ENCODE measurements at places on chromosomes 5 and 9. TPM values are rescaled to one million over a fixed set of nuclear protein-coding genes. Genes with fewer than 3 reads are reported as not detected.

The ZMAT2 gene
- total RNA-seq, result 37.7 TPM

The GGTA1 gene
- total RNA-seq, result 0.07 TPM

The SPINK13 gene
- not detected for total RNA-seq

The CCL28 gene
- 0.52 TPM for total RNA-seq

The TAF11L10 gene
- total RNA-seq, result not detected

The GDA gene
- 23.6 TPM for total RNA-seq

The DAP gene
- 74.8 TPM for total RNA-seq

DNA sequence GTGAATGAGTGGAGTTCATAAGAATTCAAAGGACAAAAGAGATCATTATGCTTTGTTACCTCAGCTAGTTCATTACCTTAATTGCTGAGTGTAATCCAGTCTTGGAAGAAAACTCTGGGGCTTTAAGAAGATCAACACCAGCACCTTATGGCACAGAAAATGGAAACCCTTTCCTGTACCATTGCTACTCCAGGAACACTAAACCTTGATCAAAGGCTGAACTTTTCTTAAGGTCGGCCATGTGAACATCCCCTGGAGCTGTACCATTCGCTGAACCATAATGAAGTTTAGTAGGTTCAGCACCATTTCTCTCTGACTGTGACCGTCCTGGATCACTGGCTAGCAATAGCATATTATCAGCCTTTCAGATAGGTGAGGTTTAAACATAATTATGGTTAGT lies 97.4 kb downstream of the PBX3 start:
- DNase-seq, result no peak
- H3K27me3 ChIP-seq, result no peaks in the 10 kb centered on the region
- no peak overlapping the region for H3K4me3 ChIP-seq
- no peak overlapping the region for H3K27ac ChIP-seq
- H3K4me1 ChIP-seq, result no peaks in the 10 kb centered on the region

DNA sequence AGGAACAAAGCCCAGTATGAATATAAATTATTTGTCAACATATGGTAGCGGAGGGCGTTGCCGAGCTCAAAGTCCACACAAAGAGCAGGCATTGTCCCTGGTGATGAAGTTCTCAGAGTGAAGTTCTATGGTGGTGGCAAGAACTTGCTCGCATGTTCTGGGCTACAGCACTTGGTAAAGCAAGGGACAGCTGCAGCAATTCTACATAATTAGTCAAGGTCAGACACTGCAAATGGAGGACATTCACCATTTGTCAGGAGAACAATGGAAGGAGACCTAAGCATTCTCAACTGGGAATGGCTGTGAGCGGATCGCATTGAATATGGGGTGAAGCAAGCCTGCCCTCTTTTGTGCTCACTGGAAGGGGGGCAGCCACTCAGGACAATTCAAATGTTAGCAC lies 503.8 kb upstream of the ADAMTS16 start:
- H3K27ac ChIP-seq, result no peak overlapping the region
- H3K4me3 ChIP-seq, result no peak overlapping the region
- H3K27me3 ChIP-seq, result no peaks in the 10 kb centered on the region
- no peak for DNase-seq

DNA sequence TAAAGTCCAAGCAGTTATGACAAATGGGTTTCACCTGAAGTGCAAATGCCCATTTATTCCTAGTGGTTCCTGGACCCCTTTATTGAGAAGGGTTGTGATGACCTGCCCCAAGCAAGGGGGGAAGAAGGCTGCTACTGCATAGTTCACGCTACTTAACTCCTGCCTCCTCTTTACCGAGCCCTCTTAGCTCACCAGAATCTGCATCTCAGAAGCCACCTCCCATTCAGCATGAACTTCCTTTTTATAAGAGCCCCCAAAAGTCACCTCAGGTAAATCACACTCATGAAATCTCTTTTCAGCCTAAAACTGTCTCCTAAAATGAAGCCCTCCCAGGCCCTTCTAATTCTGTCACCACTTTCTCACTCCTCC lies 26.6 kb upstream of the C9orf72 start:
- H3K4me3 ChIP-seq, result no peak overlapping the region
- H3K27me3 ChIP-seq, result no peaks in the 10 kb centered on the region
- peak overlapping the region; percentile 76 for H3K27ac ChIP-seq
- no peaks in the 10 kb centered on the region for H3K4me1 ChIP-seq
- H3K36me3 ChIP-seq, result no peaks in the 10 kb centered on the region

DNA sequence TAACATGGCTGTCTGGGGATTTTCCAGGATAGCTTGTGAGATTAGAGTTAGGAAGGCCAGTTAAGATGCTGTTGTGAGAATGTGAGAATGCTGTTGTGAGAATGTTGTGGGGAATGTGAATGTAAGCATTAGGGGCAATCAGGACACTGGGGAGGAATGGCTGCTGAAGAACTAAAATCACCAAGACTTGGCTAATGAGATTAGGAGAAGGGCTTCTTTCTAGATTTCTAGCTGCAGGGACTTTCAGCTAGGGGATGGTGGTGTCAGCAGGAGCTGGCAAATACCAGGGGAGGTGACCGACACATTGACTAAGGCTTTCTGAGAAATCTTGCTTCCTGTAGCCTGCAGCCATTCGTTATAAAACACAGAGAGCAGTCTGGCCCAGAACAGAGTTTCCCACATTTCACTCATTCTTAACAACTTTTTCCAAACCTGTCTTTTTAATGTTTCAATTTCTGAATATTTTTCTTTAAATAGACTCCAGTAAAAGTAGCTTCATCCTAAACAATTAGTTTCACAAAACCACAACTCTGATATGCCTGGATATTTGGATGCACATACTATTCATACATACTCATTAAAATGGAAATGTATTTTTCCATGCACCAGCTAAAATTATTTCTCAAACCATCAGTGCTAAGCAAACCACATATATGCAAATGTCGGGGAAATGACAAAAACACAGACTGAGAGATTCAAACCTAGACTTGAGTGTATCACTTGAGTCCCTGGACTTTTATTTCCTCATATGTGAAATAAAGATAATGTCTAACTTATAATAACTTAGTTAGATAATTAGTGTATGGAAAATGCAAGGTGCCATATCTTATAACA lies 89.3 kb upstream of the TNC start:
- no peak overlapping the region for H3K4me3 ChIP-seq
- H3K36me3 ChIP-seq, result no peaks in the 10 kb centered on the region
- H3K27ac ChIP-seq, result no peak overlapping the region

- H3K27ac ChIP-seq, result no peak overlapping the region
- H3K36me3 ChIP-seq, result no peaks in the 10 kb centered on the region
- no peaks in the 10 kb centered on the region for H3K4me1 ChIP-seq
- DNase-seq, result no peak
- no peaks in the 10 kb centered on the region for H3K27me3 ChIP-seq
- H3K4me3 ChIP-seq, result no peak overlapping the region
Observed at GRCh38 chr5:167857321-167857720, 434.1 kb upstream of the WWC1 start.

- no peaks in the 10 kb centered on the region for H3K4me1 ChIP-seq
- H3K27me3 ChIP-seq, result no peaks in the 10 kb centered on the region
Observed at GRCh38 chr9:115267790-115268189, 149.8 kb upstream of the TNC start.

- H3K4me3 ChIP-seq, result no peak overlapping the region
- DNase-seq, result no peak
- no peak overlapping the region for H3K27ac ChIP-seq
- no peaks in the 10 kb centered on the region for H3K4me1 ChIP-seq
- no peaks in the 10 kb centered on the region for H3K36me3 ChIP-seq
- H3K27me3 ChIP-seq, result no peaks in the 10 kb centered on the region
Observed at GRCh38 chr5:176844706-176845391, 34.5 kb downstream of the UNC5A start.

DNA sequence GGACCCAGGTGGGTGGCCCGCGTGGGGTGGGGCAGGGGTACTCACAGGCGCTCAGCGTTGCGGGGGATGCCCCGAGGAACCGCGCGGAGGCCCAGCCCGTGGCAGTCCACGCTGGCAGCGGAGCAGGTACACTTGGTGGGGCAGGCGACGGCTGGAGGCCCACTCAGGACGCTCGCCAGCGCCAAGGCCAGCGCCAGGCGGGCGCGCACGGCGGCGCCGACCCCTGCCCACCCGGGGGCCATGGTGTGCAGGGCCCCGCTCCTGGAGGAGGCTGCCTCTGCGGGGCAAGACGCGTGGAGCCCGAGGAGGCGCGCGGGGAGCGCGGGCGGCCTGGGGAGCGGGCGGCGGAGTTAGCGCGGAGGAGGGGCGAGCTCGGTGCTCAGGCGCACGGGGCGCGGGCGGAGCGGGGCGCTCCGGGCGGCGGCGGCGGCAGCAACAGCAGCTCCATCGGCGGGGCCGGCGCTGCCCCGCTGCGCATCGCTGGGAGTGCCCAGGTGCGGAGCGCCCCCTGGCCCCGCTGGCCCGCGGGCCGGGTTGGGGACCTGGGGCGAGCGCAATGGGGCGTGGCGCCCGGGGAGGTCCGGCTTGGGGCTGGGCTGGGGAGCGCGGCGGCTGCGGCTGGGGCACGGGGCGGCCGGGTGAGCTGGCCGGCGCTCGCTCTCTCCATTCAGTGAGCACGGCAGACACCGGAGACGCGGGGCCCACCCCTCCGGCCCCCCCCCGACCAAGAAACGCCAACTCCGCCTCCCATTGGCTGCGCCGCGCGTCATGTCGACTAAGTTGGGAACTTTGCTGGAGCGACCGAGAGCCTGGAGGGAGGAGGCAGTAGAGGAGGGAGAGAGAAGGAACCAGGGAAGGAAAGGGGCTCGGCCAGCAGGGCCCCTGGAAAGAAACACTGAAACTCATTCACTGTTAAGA lies at the start of gene SLIT3:
Gene SLIT3, minus strand, starts transcription at position 672 of the 918 bp plus-strand sequence. Its CDS starts 430 bp downstream, at position 242.
- H3K27ac ChIP-seq, result peak within 1 kb of the TSS; percentile 78
- H3K27me3 ChIP-seq, result no peaks in the 10 kb centered on the region
- peak within 1 kb of the TSS; percentile 74 for H3K4me3 ChIP-seq
- DNase-seq, result peak; percentile 91

GRCh38 chr5:24714746-24715145 lies 70.0 kb upstream of the CDH10 start:
- H3K27ac ChIP-seq, result no peak overlapping the region
- H3K27me3 ChIP-seq, result no peaks in the 10 kb centered on the region
- no peaks in the 10 kb centered on the region for H3K4me1 ChIP-seq
- no peaks in the 10 kb centered on the region for H3K36me3 ChIP-seq
- no peak for DNase-seq

GRCh38 chr9:77794985-77795384 lies 146.9 kb upstream of the GNA14 start:
- H3K27me3 ChIP-seq, result no peaks in the 10 kb centered on the region
- no peak overlapping the region for H3K27ac ChIP-seq
- no peak overlapping the region for H3K4me3 ChIP-seq
- no peak for DNase-seq

- H3K27me3 ChIP-seq, result no peaks in the 10 kb centered on the region
- no peaks in the 10 kb centered on the region for H3K4me1 ChIP-seq
- no peak for DNase-seq
- H3K4me3 ChIP-seq, result no peak overlapping the region
Observed at GRCh38 chr5:66516550-66516949, 79.6 kb upstream of the MAST4 start.

DNA sequence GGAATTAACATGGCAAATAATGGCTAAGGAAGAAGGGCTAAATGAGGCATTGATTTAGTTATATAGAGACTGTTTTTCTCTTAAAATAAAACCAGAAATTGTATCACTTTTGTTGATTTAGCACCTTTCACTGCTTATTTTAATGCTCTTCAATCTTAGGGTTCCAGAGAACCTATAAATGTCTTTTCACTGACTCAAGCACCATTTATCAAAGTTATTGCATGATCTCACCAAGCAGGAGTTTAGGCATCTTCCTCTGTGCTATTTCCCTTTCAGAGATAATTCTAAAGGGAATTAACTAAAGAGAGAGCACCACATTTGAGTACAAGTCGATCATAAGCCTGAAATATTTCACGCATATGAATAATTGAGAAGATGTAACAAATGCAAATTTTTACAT lies 357.1 kb downstream of the CDH18 start:
- H3K4me3 ChIP-seq, result no peak overlapping the region
- no peaks in the 10 kb centered on the region for H3K36me3 ChIP-seq
- H3K4me1 ChIP-seq, result no peaks in the 10 kb centered on the region
- no peak overlapping the region for H3K27ac ChIP-seq

GRCh38 chr9:124812441-124812876 lies 35.5 kb downstream of the OLFML2A start:
- no peaks in the 10 kb centered on the region for H3K36me3 ChIP-seq
- peaks cover 28% of the 10 kb centered on the region for H3K4me1 ChIP-seq
- no peaks in the 10 kb centered on the region for H3K27me3 ChIP-seq
- peak overlapping the region; percentile 91 for H3K27ac ChIP-seq
- DNase-seq, result peak; percentile 86

GRCh38 chr9:3541206-3541605 lies 15.4 kb upstream of the RFX3 start:
- no peak for DNase-seq
- H3K36me3 ChIP-seq, result no peaks in the 10 kb centered on the region
- no peaks in the 10 kb centered on the region for H3K4me1 ChIP-seq
- no peaks in the 10 kb centered on the region for H3K27me3 ChIP-seq
- H3K4me3 ChIP-seq, result no peak overlapping the region

DNA sequence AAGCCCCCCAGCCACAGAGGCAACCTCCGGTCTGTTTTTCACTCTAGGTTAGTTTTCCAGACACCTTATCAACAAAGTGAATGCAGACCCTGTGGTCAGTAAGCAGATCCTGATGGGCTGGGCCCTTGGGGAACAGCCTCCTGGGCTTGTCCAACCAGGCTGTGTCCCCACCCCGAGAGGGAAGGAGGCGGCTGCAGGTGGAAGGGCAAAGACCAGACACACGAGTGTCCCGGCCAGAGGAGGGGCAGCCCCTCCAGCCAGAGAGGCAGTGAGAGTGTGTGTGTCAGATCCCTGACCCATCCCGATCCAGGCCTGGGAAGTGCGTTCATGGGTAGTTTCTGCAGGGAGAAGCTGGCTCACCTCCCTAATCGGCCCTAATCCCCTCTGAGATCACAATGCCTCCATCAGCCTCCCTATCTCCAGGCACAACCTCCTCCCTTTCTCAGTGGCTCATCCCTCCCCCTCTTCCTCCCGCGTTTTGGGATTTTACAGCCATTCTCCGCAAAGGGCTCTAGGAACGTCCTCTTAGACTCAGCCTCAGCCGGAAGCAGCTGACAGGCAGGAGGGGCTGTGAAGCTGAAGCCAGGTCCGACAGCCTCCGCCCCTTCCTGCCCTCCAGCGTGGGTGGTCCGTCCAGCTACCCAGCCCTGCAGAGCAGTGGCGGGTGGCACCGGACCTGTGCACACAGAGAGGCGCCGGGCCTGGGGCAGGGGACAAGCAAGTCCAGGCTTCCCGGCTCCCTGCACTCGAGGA lies 9.7 kb downstream of the SLC12A7 start:
- peaks cover 79% of the 10 kb centered on the region for H3K4me1 ChIP-seq
- H3K4me3 ChIP-seq, result no peak overlapping the region
- peak; percentile 69 for DNase-seq
- H3K27ac ChIP-seq, result peak overlapping the region; percentile 98
- no peaks in the 10 kb centered on the region for H3K36me3 ChIP-seq
- H3K27me3 ChIP-seq, result no peaks in the 10 kb centered on the region

- peaks cover 21% of the 10 kb centered on the region for H3K4me1 ChIP-seq
- no peaks in the 10 kb centered on the region for H3K36me3 ChIP-seq
- no peak for DNase-seq
- no peak overlapping the region for H3K4me3 ChIP-seq
- H3K27me3 ChIP-seq, result peaks cover 93% of the 10 kb centered on the region
Observed at GRCh38 chr5:3598769-3599211, 3.2 kb downstream of the IRX1 start.

Measured in hepatocyte (in vitro differentiated cells).